Osteocyte (in vitro differentiated cells): ENCODE measurements at places on chromosomes 2 and 18.
A peak's percentile ranks its signal among the peaks of the same experiment; 100 is the strongest.

- DNase-seq, result no peak
These were observed 35.6 kb downstream of the FAM124B start for GRCh38 chr2:224366267-224366844.

DNA sequence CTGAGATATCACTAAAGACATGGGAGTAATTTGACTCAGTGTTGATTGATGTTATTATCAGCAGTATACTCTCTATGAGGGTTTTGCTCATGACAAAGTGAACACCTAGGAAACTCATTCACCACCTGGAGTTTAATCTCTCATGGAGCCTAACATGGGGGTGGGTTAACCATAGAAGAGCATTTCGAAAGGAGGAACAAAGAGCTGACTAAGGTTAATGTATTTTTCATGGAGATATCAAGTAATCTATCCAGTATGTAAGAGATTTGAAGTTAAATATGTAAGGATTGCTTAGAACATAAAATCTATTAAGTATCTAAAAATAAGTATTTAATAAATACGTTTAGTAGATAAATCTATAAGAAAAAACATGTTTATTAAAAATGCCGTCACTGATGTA lies 917.8 kb downstream of the EPHA4 start:
- DNase-seq, result no peak

- no peak for DNase-seq
These were observed 115.6 kb downstream of the IRS1 start for GRCh38 chr2:226683944-226684562.

DNA sequence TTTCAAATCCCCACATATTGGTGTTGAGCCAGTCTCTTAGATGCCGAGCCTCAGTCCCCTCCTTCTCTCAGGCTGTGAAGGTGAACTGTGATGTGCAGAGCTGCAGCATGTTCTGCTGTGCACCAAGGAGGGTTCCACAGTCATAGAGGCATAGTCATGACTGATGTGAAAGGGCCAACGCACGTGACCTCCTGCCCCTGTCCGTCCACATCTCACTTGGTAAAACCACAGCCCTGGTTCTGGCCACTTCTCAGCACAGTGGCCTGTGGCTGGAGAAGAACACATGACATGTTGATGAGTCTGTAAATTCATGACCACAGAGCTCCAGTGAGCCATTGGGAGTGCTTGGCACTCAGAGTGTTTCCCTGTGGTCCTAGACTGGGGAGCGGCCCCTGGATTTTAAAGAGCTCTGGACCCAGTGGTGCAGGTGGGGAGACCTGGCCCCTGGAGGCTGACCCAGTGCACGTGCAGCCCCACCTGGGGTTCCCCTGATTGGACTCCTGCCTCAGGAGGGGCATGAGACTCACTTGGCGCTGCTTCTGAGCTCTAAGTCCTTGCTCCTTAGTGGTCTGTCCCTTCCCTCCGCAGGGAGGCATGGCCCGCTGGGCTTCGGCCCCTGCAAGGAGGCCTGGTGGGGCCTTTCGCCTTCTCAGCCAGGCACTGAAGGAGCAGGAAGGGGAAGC lies 25.3 kb downstream of the INPP4A start:
- DNase-seq, result no peak

GRCh38 chr2:63662028-63662804 lies 73.5 kb downstream of the MDH1 start:
- no peak for DNase-seq

DNA sequence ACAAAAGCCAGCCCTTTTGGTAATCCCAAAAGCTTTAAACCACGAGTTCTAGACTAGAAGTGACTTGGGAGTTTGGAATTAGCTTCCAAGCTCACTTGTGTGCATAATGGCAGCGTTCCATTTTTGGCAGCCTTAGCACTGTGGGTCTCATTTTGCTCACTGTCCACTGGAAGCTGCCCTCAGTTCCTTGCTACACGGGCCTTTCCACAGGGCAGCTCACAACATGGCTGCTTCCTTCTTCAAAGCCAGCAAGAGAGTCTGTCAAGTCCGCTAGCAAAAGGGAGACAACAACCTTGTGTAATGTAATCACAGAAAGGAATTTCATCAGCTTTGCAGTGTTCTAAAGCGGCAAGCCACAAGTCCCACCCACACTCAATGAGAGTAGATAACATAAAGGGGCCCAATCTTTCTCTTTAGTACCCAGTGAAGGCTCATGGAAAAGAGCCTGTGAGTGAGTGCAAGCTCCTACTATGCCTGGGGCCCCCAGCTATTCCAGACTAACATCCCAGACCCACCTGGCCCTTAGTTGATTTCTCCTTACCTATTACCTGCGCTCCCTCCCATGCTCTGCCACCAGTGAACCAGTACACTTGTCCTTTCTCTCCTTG lies 239.7 kb upstream of the FBXO11 start:
- DNase-seq, result no peak

GRCh38 chr18:49910019-49910418 lies 96.7 kb upstream of the ACAA2 start:
- DNase-seq, result no peak

GRCh38 chr2:70005752-70006446 lies 44.5 kb upstream of the ASPRV1 start:
- peak; percentile 48 for DNase-seq
